Left renal cortex interstitium (tissue), 4 donors: ENCODE measurements at places on chromosomes 13 and 19.

- DNase-seq: no peak
Observed at GRCh38 chr19:49445997-49446396, 4.7 kb upstream of the SLC17A7 start.

GRCh38 chr19:4046362-4046691, 20.4 kb downstream of the ZBTB7A start:
- no peak for DNase-seq

GRCh38 chr19:3949997-3950859, 17.4 kb downstream of the NMRK2 start:
- DNase-seq: no peak

GRCh38 chr13:40206241-40207000, 460.0 kb downstream of the FOXO1 start:
- DNase-seq: no peak

DNA sequence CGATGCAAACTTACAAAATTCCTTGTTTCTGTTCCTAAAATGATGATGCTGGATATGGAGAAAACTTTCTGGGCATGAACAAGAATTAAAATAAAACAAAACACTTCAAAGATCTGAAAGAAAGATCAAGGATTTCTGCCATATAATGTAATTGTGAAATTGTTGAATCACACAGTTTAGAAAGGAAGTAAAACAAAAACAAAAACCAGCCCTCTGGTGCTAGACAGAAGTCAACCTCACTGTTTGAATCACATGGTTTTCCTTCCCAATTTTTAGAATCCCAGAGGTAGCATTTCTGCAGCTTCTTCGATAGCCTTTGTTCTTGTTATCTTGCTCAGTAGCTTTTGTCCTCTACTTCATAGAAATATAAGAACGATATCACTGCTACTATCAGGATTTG, 118.2 kb upstream of the ARGLU1 start:
- no peak for DNase-seq

GRCh38 chr13:65342541-65343337, 1887.4 kb downstream of the PCDH9 start:
- no peak for DNase-seq

- no peak for DNase-seq
Observed at GRCh38 chr13:42036711-42037110, 11.7 kb upstream of the DGKH start.
